ENCODE measurements at places on chromosomes 2 and 18.
A peak's percentile ranks its signal among the peaks of the same experiment; 100 is the strongest.

GRCh38 chr18:35050705-35051195 is 9.5 kb downstream of the MAPRE2 start:
- DNase-seq: no peak

GRCh38 chr2:21228041-21228895 is 104.5 kb downstream of the TDRD15 start:
- no peak for DNase-seq

DNA sequence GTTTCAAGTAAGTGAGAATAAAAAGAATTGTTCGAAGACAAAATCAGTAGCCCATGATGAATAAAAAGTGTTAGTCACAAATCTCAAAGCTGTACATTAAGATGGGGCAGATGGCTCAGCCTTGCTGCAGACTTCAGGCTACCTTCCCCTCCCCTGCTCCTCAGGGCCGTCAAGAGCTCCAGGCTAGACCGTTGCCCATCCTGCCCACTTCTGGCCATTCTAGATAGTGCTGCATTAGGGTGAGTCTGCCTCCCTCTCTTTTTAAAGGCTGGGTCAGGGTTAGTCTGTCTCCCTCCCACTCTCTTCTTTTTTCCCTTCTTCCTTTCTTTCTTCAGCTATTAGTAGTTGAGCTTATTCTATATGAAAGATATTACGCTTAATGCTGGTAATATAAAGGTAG is 86.0 kb downstream of the MAPRE2 start:
- peak; percentile 17 for DNase-seq

GRCh38 chr2:42569116-42569711 is 782 bp downstream of the MTA3 start:
- peak; percentile 55 for DNase-seq

DNA sequence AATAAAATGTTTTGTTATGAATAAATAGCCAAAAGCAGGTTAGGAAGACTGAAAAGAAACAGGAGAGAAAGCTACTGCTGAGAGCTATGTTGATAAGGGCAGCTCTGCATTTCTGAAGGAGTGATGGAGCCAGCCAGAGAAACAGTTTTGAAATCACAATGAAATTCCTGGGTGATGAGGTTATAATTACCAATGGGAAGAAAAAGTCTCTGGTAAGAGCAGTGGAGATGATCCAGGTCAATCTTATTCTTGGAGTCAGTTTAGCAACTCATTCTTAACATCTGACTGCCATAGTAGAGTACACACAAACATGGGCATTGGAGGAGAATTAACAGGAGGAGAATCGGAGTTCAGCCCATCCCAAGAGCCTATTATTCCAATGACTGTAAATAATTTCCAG is 2.4 kb downstream of the ALKAL2 start:
- peak; percentile 79 for DNase-seq

DNA sequence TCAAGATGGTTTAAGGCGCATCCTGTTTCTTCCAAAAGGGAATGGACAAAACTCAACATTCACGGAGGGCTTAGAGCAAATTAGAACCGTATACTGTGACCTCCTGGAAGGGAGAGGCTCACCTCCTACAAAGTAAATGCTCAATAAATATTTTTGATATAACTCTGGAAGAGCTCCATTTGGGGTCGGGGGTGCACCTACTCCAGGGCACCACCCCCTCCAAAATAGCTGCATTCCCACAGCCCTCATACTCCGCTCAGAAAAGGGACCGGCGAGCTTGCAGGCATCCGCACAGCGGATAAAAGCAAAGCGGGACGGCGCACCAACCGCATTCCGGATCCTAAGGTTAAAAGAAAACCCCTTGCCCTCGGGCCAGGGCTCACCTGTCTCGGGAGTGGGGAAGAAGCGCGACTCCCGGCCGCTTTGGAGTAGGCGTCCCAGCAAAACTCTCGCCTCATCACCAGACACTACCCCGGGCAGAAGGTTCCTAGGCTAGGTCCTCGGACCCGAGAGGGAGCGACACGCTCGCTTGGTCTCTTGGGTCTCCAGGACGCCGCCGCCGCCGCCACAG is 378 bp downstream of the WDPCP start:
- peak; percentile 33 for DNase-seq

DNA sequence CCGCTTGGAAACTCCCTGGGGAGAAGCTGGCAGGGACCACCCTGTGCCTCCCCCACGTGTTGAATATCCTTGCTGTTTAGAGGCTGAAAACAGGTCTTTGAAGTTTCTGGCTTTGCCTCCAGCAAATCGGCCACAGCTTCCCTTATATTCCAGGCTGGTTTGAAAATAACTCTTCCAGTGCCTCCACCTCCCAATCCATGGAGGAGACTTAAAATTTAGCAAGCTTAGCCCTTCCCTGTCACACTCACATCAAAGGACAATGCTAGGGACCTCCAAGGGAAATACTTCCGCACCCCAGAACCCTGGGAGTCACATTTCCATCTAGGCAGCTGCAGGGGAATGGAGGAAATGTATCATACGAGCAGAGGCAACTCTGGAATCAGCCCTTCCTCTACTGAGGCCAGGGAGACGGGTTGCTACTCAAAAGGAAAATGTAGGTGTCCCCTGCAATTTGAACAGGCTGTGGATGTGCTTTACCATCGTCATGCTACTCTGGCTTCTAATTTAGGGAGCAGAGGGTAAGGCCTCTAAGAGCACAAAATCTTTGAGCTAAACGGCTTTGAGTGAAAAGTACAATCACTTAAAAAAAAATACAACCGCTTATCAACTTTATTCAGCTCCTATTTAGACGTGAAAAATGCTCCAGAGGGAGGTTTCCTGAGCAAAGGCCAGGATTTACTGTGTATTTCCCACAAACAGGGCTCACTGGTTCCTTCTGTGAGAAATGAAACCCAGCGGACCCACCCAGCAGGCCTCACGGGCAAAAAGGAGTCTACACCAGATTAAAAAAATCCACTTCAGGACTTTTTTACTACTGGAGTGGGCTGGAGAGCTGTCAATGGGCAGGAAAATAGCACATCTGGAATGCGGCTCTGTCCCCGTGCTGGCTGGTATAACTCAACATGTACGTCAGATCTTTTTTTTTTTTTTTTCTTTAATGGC is 49.4 kb upstream of the PKDCC start:
- no peak for DNase-seq

- no peak for DNase-seq
Observed at GRCh38 chr2:177169810-177170514, 42.6 kb upstream of the HNRNPA3 start.

DNA sequence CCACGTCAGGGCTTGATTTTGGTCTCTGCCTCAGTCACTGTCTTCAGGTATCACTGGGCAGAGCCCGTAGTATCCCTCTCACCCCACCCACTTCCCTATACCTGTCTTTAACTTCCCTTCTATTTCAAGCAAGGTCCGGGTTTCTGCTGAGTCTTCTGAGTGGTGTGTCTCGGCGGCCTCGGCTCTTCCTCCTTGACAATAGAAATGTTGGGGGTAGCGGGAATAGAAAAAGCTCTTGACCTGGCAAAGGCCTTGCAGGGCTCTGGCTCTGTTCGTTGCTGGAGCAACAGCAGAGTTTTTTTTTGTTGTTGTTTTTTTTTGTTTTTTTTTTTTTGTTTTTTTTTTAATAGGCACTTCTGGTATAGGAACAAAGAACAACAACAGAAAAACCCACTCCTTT is 16.0 kb upstream of the IGFBP5 start:
- no peak for DNase-seq

- DNase-seq: peak; percentile 27
Observed at GRCh38 chr18:28854964-28855363, 678.0 kb upstream of the CDH2 start.

DNA sequence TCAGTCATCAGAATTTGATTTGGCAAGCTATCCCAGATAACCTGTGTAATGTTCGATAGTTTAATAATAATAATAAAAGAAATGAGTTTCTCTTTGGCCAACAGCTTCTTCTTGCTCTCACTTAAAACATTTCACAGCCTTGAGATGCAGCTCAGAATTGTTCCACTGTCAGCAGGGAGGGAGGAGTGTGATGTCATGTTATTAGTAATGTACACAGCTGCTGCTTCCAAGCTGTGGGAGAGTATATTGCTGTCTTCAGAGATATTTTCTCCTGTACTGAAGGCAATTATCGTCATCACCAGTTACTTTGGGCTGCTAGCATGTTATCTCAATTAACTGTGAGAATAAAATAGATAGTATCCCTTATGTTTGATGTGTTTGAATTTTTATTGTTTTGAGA is 146.9 kb upstream of the MAP3K20 start:
- DNase-seq: peak; percentile 65

DNA sequence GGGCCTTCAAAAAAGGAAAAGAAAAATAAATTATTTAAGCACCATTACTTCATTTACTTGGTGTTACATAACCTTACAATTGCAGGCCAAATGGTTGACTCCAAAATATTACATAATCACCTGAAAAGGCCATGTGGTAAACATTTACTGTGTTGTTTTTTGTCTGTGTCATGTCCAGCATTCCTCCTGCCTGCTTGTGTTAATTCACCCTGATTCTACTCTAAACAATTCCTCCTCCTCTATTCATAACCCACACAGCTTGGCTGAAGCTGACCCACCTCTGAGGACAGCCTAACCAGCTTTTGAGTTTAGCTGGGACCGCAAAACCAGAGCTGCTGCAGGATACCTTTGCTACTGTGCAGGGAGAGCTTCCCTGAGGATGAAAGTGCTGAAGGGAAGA is 35.4 kb downstream of the TMX3 start:
- DNase-seq: peak; percentile 60

DNA sequence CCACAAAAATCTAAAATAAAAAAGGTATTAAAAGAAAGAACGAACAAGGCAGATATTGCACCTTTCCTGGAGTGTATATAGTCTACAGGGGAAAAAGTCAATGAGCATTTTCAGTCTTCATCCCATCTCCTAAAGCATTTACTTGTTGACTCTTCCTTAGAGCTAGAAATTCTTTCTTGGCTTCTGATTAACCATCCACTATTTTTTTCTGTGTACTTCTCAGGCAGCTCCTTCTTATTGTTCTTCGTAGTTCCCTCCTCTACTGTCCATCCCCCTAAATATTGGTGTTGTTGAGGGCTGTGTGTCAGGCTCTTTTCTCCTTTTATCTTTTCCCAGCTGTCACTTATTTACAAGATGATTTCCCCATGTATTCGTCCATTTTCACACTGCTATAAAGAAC is 3.5 kb upstream of the LAPTM4A start:
- no peak for DNase-seq

Data from EH (cell line).